ENCODE measurements at places on chromosomes 6 and 20.

- no peak for DNase-seq
Observed at GRCh38 chr6:24321538-24322162, 36.2 kb downstream of the DCDC2 start.

DNA sequence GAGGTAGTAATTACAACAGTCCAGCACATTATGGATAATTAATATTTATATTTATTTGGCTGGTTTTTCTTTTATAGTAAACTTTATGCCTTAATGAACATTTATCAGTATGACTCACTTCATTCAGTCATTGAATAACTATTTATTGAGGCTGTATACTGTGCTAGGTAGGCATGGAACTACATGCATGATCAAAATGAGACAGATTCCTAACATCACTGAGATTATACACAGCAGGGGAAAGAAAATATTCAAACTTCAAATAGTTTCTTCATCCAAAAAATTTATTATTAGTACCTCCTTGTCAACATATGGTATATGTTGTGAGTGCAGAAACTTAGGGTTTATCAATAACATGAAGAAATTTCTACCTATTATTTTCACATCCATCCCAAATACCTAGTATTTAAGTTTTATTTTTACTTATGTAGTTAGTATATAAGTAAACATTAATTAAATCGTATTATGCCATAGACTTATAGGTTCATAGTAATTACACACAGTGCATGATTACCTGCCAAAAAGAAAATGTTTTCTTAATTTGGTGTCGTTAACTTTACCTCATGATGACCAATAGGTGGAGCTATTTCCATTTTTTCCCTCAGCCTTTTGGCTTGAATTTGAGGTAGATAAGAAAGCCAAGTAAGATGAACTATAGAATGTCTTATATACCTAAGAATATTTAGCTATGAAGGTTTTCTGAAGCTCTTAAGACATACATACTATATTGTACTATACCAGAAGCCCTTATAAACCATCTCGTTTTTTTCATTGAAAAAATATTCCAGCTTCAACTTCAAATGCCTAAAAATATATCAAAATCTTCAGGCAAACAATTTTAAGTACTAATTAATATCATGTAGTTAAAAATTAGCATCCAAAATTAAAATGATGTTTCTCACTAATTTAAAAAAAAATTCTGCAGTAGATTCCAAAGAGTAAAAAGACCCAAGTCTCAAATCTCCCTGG lies 12.5 kb upstream of the TMEM30A start:
- DNase-seq: no peak

- no peak for DNase-seq
Observed at GRCh38 chr20:23117738-23118137, 31.6 kb upstream of the CD93 start.

DNA sequence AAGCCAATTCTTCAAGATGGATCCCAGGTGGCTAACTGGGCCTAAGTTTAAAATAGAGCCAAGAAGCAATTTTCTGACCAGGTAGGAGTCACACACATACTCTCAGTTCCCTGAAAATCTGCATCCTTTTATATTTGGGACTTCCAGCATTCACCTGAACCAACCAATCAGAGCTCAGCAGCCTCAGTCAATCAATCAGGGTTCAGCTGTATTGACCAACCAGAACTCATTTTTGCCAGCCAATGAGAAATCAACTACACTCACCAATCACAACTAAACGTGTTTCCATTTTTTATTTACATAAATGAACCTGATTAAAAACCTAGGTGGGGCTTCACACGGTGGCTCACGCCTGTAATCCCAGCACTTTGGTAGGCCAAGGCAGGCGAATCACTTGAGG lies 37.5 kb downstream of the SLC17A4 start:
- no peak for DNase-seq

DNA sequence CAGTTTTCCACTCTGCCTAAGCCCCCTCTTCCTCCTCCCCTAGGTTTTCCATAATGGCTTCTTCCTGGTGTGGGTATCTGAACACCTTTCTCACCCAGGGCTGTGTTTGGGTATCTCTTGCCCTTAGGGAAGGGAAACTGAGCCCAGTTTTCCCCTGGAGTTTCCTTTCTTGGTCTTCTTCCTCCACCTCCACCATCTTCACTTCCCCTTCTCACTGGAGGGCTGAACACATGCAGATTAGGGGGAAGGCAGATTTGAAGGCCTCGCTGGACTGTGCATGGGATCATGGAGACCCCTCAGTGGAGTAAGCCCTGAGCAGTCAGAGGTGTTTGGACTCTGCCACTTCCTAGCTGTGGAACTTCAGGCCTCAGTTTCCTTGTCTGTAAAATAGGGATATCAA lies 27.8 kb downstream of the FOXP4 start:
- no peak for DNase-seq

DNA sequence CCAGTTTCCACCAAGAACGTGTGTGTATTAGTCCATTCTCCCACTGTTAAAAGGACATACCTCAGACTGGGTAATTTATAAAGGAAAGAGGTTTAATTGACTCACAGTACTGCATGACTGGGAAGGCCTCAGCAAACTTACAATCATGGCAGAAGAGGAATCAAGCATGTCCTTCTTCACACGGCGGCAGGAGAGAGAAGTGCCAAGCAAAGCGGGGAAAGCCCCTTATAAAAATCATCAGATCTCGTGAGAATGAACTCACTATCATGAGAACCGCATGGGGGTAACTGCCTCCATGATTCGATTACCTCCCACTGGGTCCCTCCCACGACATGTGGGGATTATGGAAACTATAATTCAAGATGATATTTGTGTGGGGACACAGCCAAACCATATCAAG lies 13.1 kb downstream of the C20orf203 start:
- DNase-seq: no peak

DNA sequence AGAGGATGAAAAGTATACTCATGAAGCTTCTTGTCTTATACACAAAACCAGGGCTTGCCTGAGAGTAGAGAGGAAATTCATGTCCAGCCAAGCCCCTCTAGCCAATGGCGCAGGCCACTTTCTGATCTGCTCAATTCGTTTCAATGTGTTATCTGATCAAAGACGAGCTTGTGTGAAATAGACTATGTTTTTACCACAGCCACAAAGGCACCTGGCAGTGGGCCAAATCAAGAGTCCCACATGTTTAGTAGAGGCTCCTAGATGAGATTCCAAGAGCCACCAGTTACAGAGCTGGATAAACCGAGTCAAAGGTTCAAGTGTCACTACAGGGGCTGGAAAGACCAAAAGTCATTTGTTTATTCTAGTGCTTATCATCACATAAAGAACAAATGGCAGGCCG lies 34.9 kb downstream of the GPLD1 start:
- no peak for DNase-seq

DNA sequence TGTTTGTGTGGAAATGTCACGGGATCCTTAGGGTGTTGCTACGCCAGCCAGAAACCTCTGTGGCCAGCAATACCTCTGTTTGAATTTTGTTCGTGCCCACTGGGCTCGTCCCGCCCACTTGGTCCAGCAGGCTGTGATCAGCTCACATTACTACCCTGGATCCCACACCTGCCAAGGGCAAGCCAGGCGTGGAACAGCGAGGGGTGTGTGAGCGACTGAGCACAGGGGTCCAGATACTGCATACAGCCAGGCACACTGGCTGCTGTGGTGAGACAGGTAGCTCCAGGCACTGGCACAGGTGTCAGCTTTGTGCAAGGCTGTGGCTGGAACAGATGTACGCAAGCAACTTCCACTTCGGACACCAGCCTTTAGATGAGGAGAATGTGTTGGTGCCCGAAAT lies 718.9 kb downstream of the EPHA7 start:
- no peak for DNase-seq

- DNase-seq: no peak
Observed at GRCh38 chr6:12842114-12842513, 125.5 kb downstream of the PHACTR1 start.

- DNase-seq: no peak
Observed at GRCh38 chr20:37417617-37418467, 71.9 kb downstream of the SRC start.

DNA sequence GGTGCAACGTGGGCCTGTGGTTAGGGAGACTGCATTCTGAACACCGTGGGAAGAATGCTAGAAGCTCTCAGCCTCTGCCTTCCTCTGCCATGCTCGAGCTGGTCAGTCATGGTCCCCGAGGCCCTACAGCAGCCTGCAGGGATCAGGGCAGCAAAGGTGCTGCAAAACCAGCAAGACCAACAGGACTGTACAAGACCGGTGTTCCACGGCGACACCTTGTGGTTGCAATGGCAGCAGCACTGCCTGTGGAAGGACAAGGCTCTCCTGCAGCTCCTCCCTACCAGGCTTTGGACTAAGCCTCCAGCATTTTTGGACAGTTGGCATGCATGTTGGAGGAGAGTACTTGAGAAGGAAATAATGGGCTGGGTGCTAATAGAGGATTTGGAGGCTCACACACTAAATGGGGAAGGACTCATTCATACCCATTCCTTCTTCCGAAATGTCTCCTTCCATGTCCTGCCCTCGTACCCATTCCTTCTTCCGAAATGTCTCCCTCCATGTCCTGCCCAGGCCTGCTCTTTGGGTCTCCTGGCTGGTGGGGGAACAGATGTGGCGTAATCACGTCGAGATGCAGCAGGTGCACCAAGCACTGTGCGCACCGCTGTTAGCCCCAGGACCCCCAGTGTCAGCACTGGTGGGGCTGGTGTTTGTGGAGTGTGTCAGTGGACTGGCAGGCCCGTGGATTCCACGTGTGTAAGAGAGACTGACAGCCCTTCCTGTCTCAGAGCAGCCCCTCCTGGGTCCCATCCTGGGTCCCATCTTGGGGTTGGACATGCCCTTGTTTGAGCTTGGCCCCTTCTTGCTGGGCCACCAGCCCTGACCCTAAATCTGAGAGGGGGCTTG lies 18.6 kb upstream of the MYT1 start:
- DNase-seq: no peak

DNA sequence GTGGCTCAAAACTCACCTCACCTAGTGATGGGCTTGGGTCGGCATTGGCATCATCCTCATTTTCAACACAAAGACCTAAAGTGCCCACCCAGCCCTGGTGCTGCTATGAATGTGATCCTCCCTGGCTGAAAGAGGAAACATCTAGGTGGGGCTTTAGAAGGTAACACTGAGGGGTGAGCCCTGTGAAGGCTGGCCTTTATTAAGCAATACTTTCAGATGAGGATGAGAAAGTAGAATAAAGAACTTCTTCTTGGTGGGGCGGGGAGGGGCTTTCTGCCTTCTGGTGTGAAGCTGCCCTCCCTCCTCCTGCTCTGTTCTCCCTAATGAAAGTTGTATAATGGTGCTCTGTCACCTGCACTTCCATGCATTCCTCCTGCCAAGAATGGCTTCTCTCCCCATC lies 133.0 kb upstream of the TRAF3IP2 start:
- no peak for DNase-seq

DNA sequence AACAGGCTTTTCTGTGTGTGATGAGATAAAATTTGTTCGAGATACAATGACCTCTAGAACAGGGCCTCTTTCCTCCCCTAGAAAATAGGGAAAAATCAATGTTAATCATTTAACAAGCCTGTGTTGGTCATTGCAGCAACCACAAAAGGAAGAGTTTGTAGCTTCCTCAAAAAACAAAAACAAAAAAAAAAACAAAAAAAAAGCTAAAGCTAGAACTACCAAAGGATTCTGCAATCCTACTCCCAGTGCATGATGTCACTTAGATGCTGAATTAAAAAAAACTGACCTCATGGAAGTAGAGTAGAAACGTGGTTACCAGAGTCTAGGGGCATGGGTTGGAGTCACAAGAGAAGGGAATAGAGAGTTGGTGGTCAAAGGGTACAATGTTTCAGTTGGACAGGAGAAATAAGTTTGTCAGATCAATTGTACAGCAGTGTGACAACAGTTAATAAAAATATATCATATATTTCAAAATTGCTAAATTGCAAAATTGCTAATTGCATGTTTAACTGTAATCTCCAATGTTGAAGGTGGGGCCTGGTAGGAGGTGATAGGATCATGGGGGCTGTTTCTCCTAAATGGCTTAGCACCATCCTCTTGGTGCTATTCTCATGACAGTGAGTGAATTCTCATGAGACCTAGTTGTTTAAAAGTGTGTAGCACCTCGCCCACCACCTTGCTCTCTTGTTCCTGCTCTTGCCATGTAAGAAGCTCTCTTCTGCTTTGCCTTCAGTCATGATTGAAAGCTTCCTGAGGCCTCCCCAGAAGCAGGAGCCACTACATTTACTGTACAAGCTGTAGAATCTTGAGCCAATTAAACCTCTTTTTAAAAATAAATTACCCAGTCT lies 163.4 kb upstream of the SIM1 start:
- DNase-seq: no peak

- DNase-seq: no peak
Observed at GRCh38 chr6:162151021-162151665, 576.4 kb downstream of the PRKN start.

DNA sequence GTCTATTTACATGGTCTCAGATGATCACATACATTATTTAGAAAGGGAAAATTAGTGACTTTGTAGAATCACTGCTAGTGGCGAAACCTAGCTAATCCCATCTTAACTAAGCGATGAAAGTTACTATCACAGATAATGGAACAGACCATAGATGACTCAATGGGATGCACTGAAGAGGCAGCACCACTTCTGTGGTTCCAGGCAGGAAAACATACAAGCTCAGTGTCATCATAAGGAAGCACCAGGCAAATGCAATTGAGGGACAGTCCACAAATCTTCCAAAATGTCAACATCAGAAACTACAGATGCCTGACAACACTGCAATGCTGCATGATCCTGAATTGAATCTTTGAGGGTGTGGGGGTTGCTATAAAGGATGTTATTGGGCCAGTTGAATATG lies 15.9 kb upstream of the SNAI1 start:
- DNase-seq: no peak

DNA sequence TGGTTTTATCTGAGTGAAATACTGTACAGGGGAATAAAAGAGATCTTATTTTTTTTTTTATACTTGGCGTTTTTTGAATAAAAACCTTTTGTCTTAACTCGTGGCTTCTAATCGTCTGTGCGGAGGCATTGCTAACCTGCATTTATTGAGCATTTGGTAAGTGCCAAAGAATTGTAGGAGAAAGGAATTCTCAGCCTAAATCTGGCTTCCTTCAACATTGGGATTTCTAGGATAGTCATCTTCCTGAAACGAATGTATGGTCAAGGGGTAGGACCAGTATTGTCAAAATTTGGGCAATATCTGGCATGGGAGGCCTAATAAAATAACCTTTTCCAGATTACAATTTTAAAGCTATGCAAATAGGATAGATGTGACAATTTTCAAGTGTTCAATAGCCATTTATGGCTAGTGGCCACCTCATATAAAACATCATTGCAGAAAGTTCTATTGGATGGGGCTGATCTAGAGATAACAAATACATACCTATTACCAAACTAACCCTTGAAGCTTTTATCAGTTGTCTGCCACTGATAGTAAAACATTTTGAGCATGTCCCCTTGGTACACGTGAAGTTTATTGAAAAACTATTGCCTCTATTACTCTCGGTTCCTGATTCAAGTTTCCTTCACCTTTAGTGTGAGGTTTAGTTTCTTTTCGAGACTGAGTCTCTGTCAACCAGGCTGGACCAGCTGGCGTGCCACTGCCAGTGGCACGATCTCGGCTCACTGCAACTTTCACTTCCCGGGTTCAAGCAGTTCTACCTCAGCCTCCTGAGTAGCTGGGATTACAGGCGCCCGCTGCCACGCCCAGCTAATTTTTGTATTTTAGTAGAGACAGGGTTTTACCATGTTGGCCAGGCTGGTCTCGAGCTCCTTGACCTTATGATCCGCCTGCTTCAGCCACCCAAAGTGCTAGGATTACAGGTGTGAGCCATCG lies 5.6 kb downstream of the PIM1 start:
- DNase-seq: no peak

GRCh38 chr20:63188641-63189321 lies 27.1 kb downstream of the YTHDF1 start:
- no peak for DNase-seq

Measured in activated T-cell treated with anti-CD3 and anti-CD28 coated beads, Interleukin-2, amount 50 U/mL, for 4 hours (primary cell).